ENCODE measurements at places on chromosomes 4 and X.

GRCh38 chr4:69859140-69859685, 732 bp downstream of the SULT1E1 start:
- no peak for DNase-seq

DNA sequence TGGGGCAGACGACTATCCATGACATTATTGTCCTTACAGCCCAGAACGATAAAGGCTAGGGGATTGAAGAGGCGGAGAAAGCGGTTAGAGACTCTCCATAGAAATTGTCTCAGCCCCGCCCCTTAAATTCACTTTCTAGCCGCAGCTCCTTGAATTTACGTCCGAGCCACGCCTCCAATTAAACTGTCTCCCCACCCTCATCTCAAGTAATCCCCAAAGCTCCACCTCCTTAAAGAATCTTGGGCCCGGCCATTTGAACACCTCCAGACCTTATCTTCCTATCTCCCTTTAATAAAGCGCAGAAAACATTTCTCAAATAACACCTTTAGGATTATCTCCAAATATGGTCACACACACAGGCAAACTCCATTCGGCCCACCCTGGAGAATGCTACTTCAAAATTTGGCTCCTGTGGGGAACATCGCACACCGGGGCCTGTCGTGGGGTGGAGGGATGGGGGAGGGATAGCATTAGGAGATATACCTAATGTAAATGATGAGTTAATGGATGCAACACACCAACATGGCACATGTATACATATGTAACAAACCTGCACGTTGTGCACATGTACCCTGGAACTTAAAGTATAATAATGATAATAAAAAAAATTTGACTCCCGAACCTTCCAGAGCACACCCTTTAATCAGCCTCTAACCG, 7.2 kb upstream of the MAGIX start:
- DNase-seq: peak; percentile 24

DNA sequence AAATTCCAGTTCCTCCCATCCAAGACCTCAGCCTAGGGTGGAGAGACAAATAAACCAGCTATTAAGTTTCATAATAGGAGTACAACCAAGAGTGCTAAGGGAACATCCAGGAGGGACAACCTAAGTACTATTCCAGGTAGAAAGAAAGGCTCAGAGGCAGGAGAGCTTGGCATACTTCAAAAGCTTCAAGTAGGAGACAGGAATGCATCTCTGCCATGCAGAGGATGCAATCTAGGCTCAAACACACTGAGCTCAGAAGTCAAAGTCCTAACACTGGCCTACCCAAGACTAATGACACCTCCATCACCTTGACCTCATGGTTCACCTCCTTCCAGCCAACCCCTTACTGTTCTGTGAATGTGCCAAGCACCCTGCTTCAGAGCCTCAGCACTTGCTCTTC, 8.1 kb downstream of the WDFY3 start:
- DNase-seq: no peak

DNA sequence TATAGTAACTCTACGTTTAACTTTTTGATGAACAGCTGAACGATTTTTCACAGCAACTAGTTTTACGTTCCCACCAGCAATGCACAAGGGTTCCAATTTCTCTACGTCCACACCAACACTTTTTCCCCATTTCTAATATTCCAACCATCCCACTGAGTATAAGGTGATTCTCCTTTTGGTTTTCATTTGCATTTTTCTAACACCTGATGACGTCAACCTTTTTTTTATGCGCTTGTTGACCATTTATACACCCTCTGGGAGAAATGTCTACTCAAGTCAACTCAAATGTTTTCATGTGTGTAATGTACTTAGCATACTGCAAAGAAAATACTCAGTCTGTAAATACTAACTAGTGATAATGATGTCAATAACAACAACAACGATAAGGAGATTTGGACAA, 177.2 kb upstream of the TENM3 start:
- no peak for DNase-seq

DNA sequence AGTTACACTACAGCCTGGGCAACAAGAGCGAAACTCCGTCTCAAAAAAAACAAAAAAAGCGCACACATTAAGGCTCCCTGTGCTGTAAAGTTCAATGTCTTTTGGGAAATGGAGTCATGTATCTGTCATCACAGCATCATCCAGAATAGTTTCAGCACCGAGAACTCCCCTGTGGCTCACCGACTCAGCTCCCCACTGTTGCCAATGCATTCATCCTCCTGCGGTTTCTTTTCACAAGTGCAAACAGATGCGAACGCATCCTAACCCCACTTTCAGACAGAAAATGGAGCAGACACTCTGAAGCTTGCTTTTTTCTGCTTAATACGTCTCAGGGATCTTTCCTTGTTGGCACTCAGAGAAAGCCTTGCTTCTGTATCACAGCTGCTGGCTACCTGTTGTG, 13.8 kb upstream of the SH3TC1 start:
- DNase-seq: no peak

- no peak for DNase-seq
These were observed 981.1 kb downstream of the PCDH7 start for GRCh38 chr4:31701256-31701655.

GRCh38 chr4:170090352-170091052, 746 bp upstream of the AADAT start:
- DNase-seq: no peak

DNA sequence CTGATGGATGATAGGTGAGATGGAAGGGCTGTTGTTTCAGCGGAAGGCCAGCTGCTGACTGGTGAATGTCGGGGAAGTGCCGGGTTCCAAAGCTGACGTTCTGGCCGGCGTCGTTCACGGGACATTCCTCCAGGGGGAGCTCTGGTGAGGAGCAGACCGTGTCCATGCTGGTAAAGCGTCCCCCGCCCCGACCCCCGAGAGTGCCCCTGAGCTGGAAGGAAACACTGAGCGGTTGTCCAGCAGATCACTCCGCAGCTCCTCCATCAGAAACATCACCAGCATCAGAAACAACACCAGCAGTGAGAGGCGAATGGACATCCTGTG, 18.6 kb upstream of the ADRA2C start:
- DNase-seq: no peak

GRCh38 chr4:118927974-118928373, 39.3 kb downstream of the SYNPO2 start:
- no peak for DNase-seq

DNA sequence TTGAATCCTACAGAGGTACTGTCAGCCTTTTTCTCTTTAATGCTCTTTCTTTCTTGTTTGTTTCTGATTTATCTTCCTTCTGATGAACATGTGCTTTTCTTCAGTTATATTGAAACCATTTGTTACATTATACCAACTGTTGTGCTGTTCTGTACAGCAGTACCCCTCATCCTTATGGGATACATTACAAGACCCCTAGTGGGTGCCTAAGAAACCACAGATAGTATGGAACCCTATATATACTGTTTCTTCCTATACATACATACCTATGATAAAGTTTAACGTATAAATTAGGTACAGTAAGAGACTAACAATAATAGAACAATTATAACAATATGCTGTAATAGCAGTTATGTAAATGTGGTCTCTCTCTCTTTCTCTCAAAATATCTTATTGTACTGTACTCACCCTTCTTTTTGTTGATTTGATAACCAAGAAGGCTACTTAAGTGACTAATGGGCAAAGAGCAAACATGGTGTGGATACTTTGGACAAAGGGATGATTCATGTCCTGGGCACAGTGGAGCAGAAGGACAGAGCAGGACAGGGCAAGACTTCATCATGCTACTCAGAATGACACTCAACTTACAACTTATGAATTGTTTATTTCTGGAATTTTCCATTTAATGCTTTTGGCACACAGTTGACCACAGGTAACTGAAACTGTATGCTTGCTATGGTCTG, 10.7 kb upstream of the YIPF7 start:
- no peak for DNase-seq

DNA sequence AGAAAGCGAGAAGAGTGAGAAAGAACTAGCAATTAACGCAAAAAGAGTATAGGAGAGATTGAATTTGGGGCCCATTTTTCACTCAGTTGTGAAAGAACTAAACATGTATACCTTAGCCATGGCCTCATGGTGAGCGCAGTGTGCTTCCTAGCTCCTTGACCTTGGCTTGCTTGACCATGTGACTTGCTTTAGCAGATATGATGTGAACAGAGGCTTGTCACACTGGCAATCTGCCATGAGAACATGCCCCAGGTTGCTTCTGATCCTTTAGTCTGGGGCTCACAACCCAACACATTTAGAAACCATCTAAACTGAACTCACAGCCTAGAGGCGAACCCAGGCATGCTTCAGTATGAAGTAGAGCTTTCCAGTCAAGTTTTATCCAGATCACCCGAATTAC, 260.1 kb upstream of the FTHL17 start:
- DNase-seq: no peak

DNA sequence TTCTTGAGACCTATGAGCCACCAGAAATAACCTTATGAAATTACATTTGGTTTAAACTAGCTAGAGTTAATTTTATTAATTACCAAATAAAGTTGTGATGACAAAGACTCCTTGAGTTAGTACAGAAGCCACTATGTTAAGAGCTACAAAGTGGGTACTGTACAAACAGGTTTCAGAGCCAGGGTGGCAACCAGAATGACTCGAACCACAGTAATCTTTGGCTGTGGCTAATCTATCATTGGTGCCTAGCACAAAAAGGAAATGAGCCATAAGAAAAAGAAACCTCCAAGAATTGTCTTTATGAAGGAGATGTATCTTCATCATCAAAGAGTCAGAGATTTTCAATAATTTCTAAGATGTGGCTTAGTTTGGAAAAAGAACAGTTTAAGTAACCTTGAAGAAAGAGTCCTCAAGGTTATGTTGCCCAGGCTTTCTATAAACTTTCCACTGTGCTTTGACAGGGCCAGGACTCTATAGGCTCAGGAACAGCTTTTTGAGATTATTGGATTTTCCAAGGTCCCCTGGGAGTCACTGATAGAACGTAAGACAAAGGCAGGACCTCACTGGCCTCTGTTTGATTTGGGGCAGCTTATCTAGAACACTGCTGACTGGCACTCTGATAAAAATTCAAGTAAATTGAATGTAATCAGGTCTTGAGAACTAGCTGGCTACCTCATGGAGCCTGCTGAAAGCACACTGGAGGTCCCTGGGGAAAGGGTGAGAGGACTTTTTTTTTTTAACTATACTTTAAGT, 777.7 kb downstream of the STIM2 start:
- DNase-seq: no peak
